A549 (cell line): ENCODE measurements at places on chromosomes 5 and 9.
A peak's percentile ranks its signal among the peaks of the same experiment; 100 is the strongest.

DNA sequence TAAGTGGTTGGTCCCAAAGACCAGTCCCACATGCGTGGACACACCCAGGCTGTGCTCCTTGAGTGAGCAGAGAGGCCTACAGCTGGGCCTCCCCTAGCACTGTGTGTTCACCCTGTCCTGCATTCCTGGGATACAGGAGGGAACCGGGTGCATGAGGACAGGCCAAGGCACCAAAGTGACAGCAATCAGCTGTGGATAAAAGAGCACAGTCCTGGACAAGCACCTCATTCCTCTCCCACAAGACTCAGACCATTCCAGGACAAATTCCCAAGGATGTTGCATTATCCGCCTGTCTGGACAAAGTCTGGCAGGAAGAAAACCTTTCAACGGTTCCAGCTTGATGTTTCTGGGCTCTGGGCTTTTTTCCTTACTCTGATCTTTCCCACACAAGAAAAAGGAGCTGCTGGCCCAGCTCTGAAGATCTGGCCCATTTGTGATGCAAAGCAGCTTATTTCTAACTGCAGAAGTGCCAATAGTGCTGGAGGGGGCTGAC lies 273.2 kb downstream of the ENC1 start:
- no peak for DNase-seq

DNA sequence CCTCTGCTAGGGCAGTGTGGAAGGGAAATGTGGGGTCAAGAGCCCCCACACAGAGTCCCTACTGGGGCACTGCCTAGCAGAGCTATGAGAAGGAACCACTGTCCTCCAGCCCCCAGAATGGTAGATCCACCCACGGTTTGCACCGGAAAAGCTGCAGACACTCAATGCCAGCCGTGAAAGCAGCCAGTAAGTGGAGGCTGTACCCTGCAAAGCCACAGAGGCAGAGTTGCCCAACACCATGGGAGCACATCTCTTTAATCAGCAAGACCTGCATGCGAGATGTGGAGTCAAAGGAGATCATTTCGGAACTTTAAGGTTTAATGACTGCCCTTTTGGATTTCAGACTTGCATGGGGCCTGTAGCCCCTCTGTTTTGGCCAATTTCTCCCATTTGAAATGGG lies 52.2 kb downstream of the GKAP1 start:
- DNase-seq, result no peak

- DNase-seq, result no peak
Measured at GRCh38 chr5:65873181-65873750, 53.1 kb upstream of the ERBIN start.

DNA sequence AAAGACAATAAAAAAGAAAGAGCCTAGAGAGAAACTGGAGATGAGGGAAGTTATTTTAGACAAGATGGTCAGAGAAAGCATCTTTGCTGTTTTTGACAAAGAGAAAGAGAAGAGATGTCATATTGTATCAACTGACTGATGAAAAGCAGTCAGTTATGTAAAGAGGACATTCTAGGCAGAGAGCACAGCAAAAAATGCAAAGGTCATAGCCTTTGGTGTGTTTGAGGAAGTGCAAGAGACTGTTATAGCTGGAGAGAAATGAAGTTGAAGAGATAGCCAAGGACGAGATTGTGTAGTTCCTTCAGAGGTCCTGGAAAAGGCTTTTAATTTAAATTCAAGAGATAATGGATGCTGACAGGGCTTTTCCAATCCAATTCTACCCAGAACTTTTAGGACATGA lies 342.4 kb downstream of the RASEF start:
- no peak for DNase-seq

DNA sequence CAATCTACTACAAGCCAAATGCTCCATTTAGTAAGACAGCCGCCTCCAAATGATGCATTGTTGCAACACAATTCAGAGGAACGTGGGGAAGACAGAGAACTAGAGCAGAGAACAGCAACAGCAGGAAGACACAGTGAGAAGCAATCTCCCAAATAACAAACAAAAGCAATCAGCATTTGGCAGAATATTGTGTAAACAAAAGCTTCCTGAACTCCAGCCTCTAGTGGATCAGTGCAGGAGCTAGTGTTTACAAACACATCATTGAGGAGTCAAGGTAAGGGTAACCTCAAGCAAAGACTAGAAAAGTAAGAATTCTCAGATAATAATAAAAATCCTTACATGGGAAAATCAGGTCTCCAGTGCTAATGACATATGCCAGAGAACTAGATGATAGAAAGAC lies 20.6 kb downstream of the FST start:
- DNase-seq, result no peak

- DNase-seq, result peak; percentile 89
Measured at GRCh38 chr9:114551750-114552685, 35.6 kb upstream of the ATP6V1G1 start.

DNA sequence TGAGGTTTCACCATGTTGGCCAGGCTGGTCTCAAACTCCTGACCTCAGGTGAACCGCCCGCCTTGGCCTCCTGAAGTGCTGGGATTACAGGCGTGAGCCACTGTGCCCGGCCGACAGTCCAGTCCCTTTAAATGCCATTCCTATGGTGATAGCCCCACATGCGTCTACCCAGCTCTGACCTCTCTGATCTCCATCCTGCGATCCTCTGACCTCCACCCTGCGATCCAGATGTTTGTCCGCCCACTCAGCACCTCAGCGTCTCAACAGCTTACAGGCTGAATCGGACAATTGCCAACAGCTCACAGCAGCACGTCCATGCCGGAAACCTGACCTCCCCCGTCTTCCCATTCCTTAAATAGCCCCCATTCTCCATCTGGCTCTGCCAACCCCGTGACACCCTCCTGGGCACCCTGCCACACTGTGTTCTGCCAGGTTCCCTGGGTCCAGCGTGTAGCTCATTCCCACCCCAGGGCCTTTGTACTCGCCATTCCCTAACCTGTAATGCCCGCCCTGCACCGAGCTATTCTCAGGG lies 44.0 kb upstream of the RNU6ATAC start:
- no peak for DNase-seq

DNA sequence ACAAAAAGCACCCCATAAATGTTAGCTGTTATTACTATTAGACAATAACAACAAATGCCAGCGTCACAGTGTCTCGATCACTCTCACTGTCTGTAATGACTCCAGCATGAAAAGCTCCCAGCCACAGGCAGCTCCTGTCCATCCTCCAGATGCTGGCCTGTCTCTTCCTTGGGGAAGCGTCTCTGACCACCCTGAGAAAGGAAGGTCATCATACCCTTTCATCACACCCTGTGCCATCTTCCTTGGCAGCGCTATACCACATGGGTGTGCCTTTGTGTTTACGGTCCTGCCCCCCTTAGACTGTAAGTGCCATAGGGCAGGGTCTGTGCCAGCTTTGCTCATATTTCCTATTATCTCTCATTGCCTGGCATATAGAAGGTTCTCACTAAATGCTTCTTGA lies 90.6 kb downstream of the PRRT1B start:
- no peak for DNase-seq

GRCh38 chr9:127815512-127816361 lies 13.1 kb downstream of the FPGS start:
- DNase-seq, result no peak

DNA sequence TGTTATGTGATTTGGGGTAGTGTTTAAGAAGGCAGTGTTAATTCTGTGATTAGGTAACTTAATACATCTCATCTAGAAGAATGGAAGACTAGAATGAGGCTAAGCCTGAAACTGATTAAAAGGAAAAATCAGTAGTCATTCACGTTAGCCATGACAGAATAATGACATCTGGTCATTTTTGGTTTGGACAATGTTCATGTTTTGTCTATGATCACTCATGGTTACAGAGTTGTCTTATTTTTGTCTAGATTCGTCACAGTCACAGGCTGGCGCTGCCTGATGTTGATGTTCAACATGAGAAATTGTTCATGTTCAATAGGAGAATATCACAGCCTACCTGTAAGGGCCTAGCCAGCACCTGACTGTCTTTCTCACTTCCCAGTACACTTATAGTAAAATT lies 9.5 kb upstream of the DOCK2 start:
- DNase-seq, result no peak

GRCh38 chr5:1551426-1552301 lies 27.9 kb upstream of the LPCAT1 start:
- DNase-seq, result no peak

GRCh38 chr9:111429175-111429574 lies 55.0 kb downstream of the ECPAS start:
- no peak for DNase-seq

GRCh38 chr5:42454216-42454995 lies 31.2 kb downstream of the GHR start:
- no peak for DNase-seq

- no peak for DNase-seq
Measured at GRCh38 chr5:68087866-68088265, 127.7 kb upstream of the PIK3R1 start.

- DNase-seq, result peak; percentile 8
Measured at GRCh38 chr5:125326150-125326510, 579.7 kb upstream of the ZNF608 start.

DNA sequence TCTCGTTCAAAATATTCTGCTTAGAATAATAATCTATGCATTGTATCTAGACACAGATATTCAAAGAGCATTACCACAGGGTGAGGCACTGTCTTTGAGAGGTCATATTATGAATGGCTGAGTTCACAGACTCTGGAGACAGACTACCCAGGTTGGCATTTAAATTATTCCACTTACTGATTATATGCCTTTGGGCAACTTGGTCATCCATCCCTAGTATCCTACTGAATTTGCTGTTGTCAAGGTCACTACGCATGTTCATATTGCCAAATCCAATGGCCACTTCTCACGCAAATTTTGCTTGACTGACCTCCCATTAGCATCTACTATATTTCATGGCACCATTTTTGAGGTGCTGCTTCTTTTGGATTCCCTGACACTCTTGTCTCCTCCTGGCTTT lies 498.6 kb upstream of the TLE4 start:
- DNase-seq, result no peak

DNA sequence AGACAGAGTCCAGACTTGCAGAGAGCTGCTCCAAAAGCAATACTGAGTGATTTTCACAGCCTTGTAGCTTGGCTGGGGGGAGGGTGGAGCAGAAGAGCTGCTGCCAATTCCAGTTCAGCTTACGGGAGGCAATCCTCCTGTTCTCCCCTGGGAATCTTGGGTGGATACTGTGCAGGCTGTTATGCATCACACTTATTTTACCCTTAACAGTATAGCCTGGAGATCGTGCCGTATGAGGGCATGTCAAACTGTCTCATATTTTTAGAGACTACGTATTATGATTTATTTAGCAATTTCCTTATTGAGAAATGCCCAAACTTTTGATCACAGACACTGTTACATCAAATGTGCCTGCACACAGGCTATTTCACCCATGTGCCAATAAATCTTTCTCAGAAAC lies 85.2 kb downstream of the BASP1 start:
- DNase-seq, result no peak

DNA sequence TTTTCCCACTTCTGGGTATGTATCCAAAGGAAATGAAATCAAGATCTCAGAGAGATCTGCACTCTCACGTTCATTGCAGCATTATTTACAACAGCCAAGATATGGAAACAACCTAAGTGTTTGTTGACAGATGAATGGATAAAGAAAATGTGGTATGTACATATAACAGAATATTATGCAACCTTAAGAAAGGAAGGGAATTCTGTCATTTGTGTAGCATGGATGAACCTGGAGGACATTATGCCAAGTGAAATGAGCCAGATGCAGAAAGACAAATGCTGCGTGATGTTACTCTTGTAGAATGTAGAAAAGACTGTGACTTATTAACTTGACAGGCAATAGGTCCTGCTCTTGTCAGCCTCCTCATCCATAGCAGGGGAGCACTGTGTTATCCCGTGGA lies 31.4 kb downstream of the PPARGC1B start:
- no peak for DNase-seq

DNA sequence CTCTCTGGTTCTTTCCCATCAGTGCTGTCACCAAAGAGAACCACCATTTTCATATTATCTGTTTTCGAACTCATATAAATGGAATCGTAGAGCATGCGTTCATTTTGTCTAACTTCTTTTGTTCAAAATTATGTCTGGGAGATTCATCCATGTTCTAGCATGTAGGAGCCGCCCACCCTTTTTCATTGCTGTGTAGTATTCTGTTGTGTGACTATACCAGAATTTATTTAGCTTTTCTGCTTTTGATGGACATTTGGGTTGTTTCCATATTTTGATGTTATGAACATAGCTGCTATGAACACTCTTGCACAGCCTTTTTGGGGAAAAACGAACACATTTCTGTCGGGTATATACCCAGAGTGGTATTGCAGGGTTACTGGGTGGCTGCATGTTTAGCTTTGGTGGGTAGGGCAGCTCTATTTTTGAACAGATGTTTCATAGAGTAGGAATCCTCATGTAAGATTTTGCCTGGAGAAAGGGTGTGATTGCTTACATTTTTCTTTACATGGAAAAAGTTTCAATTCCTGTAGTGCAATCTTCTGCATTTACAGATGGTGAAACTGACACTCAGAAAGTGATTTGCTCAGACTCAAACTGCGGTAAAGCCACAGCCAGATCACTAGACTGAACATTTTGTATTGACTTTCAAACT lies 100.2 kb upstream of the IL12B start:
- no peak for DNase-seq

GRCh38 chr5:76657091-76657490 lies 33.9 kb upstream of the F2RL2 start:
- no peak for DNase-seq

DNA sequence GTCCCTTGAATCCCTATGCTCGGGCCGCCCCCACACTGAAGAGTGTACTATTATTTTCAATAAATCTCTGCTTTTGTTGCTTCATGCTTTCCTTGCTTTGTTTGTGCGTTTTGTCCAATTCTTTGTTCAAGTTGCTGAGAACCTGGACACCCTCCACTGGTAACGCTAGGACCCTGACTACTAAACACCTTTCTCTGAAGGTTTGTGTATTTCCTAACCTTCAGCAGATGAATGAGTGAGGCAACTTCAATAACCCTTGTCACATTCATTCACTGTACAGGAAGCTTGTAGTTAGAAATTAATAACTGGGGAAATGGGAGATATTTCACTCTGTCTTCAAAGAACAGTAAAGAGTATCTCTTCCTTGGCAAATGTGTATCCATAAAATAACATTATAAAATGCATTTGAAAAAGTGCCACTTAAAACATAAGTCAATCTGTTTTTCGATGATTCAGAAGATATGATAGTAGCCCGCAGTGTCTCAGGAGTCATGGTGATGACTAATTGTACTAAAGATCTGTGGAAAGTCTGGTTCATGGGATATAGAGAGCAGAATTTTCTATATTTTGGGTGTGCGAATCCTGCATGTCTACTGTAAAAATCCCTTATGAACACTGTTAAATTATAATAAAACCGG lies 43.2 kb upstream of the ANKH start:
- DNase-seq, result no peak

DNA sequence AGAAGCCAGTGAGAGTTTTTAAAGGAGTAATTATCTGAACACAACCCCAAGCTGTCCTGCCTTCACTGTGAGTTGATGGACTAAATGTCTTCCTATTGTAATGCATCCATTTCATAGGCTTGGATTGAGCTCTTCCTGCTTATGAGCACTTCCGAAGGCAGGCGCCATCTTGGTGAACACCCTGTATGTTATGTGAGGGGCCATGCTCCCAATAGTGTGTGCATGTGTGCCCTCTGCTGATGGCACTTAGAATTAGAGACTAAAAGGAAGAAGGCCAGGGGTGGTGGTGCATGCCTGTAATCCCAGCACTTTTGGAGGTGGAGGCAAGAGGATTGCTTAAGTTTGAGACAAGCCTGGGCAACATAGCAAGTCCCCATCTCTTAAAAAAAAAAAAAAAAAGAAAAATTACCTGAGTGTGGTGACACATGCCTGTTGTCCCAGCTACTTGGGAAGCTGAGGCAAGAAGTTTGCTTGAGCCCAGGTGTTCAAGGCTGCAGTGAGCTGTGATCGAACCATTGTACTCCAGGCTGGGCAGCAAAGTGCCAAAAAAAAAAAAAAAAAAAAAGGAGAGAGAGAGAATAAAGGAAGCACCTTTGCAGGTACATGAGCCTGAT lies 65.0 kb downstream of the C9orf152 start:
- DNase-seq, result no peak

- DNase-seq, result peak; percentile 93
Measured at GRCh38 chr9:81588148-81588871, 101.0 kb downstream of the TLE1 start.
